ENCODE measurements at places on chromosomes 3 and 15. TPM values are rescaled to one million over a fixed set of nuclear protein-coding genes. Genes with fewer than 3 reads are reported as not detected.

- H3K27me3 ChIP-seq = no peaks in the 10 kb centered on the region
- no peaks in the 10 kb centered on the region for H3K36me3 ChIP-seq
- H3K4me1 ChIP-seq = no peaks in the 10 kb centered on the region
- no peak for DNase-seq
- no peak overlapping the region for H3K27ac ChIP-seq
- no peak overlapping the region for H3K4me3 ChIP-seq
These were observed 263.8 kb downstream of the SLC9A9 start for GRCh38 chr3:143584474-143584873.

DNA sequence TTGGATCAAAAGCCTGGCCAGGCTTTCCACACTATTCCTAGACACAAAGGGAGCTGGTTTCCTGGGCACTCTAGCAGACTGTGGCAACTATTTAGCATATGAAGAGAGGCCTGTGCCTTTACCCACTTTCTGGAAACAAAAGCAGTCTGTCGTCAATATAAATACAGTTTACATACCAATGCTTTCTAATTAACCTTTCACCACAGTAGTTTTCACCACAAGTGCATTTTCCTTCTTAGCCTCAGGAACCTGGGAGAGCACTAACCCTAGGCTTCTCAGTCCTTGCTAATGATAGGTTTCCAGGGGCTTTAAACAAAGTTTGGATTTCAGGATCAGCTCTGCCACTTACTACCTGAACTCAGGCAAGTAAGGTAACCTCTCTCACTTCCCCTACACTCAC is 499.1 kb downstream of the MAGI1 start:
- peaks cover 3% of the 10 kb centered on the region for H3K27me3 ChIP-seq
- peaks cover 3% of the 10 kb centered on the region for H3K4me1 ChIP-seq
- H3K36me3 ChIP-seq = peaks cover 5% of the 10 kb centered on the region
- no peak overlapping the region for H3K4me3 ChIP-seq

DNA sequence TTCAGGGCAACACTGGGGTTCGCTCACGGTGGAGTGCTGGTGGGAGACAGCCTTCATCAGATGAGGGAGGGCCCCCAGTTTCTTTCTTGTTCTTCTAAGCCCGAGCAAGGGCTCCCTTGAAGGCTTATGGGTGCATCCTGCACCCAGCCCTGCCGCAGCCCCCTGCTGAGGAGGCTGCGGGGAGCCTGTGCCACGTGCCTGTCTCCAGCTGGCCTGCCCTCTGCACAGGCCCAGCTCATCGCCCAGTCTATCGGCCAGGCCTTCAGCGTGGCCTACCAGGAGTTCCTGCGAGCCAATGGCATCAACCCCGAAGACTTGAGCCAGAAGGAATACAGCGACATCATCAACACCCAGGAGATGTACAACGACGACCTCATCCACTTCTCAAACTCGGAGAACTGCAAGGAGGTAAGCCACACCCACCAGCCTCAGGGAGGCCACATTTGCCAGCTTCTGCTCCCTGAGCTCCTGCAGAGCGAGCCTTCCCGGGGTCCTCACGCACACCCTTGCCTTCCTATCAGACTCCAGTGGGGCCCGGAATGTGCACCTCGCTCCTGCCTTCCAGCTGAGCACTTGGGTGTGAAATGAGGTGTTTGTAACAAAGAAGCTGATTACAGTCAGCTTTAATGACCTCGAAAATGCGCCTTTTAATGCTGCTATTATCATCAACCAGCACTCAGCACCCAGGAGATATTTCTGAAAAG is 164.3 kb downstream of the NSMCE3 start:
- peaks cover 2% of the 10 kb centered on the region for H3K27me3 ChIP-seq
- no peak overlapping the region for H3K27ac ChIP-seq
- H3K4me3 ChIP-seq = no peak overlapping the region
- H3K36me3 ChIP-seq = no peaks in the 10 kb centered on the region
- DNase-seq = no peak

GRCh38 chr3:155352900-155353490 is 59.5 kb upstream of the STRIT1 start:
- peak; percentile 32 for DNase-seq
- peaks cover 6% of the 10 kb centered on the region for H3K27me3 ChIP-seq
- H3K4me1 ChIP-seq = no peaks in the 10 kb centered on the region
- H3K27ac ChIP-seq = no peak overlapping the region
- H3K4me3 ChIP-seq = no peak overlapping the region

Gene RASL12
- not detected for total RNA-seq

- peak; percentile 87 for DNase-seq
- no peaks in the 10 kb centered on the region for H3K27me3 ChIP-seq
- H3K27ac ChIP-seq = peak overlapping the region; percentile 95
- peaks cover 51% of the 10 kb centered on the region for H3K4me1 ChIP-seq
These were observed 71.1 kb downstream of the CCNL1 start for GRCh38 chr3:157088601-157089454.

DNA sequence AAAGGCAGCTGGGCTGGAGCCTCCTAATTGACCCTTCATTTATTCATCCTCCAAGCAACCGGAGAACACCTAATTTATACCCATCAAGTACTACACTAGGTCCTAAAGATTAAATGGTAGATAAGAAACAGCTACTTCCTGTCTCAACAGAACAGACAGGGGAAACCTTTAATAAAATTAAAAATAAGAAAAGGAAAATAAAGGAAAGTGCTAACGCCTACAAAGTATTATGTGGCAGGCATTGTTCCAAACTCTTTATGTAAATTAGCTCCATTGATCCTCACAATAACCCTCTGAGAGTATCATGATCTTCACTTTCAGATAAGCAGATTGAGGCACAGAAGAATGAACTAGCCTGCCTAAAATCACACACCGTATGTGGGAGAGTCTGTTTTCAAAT is 139.5 kb downstream of the CNTN6 start:
- no peak for DNase-seq
- no peak overlapping the region for H3K4me3 ChIP-seq
- no peaks in the 10 kb centered on the region for H3K4me1 ChIP-seq

- no peak overlapping the region for H3K27ac ChIP-seq
- no peaks in the 10 kb centered on the region for H3K36me3 ChIP-seq
- H3K4me3 ChIP-seq = no peak overlapping the region
- peaks cover 15% of the 10 kb centered on the region for H3K27me3 ChIP-seq
These were observed 95.9 kb downstream of the FRMD4B start for GRCh38 chr3:69290006-69290405.

- H3K27me3 ChIP-seq = peaks cover 1% of the 10 kb centered on the region
- no peak overlapping the region for H3K27ac ChIP-seq
- peaks cover 8% of the 10 kb centered on the region for H3K36me3 ChIP-seq
- no peak overlapping the region for H3K4me3 ChIP-seq
These were observed 37.8 kb downstream of the KLF13 start for GRCh38 chr15:31364301-31365031.

Gene DGKG
- 0.31 TPM for total RNA-seq

GRCh38 chr15:35925275-35926006 is 379.5 kb upstream of the DPH6 start:
- H3K27me3 ChIP-seq = no peaks in the 10 kb centered on the region
- no peak for DNase-seq
- no peak overlapping the region for H3K27ac ChIP-seq
- no peaks in the 10 kb centered on the region for H3K36me3 ChIP-seq

Gene LRRK1
- 13.6 TPM for total RNA-seq

- H3K4me1 ChIP-seq = no peaks in the 10 kb centered on the region
- H3K27me3 ChIP-seq = peaks cover 1% of the 10 kb centered on the region
- no peak overlapping the region for H3K4me3 ChIP-seq
These were observed 644.6 kb downstream of the CADM2 start for GRCh38 chr3:85603378-85603777.

DNA sequence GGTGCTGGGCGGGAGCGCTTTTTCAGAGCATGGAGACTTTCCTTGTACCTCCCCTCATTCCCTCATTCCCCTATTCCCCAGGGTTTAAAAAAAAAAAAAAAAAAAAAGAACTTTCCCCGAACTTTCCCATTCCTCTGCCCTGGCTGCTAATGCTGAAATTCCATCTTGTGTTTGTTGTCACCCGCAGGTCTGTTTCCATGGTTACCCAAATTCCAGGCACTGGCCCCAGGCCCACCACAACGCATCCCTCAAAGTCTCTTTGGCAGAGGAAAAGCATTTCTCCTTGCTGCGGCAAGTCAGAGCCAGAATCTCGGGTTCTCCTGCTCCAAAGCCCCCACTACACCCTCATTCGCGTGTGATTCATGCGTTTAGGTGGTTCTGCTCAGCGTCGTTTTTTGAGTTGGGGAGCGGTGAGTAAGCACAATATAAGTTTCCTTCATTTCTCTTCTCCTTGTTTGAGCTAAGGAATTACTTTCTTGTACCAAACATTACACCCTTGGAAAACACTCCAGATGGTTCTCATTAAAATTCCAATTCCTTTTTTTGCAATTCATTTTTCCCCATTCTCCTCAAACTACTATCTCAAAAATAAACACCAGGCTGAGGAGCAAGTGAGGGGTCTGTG is 21.6 kb downstream of the ANAPC13 start:
- no peaks in the 10 kb centered on the region for H3K36me3 ChIP-seq
- peak; percentile 98 for DNase-seq
- peaks cover 10% of the 10 kb centered on the region for H3K27me3 ChIP-seq
- H3K4me1 ChIP-seq = peaks cover 85% of the 10 kb centered on the region

Gene GOLGA8H
- not detected for total RNA-seq

- no peak for DNase-seq
- no peaks in the 10 kb centered on the region for H3K36me3 ChIP-seq
- no peak overlapping the region for H3K4me3 ChIP-seq
- peaks cover 17% of the 10 kb centered on the region for H3K4me1 ChIP-seq
These were observed 43.8 kb upstream of the SLCO2A1 start for GRCh38 chr3:134073583-134073945.

GRCh38 chr15:29883126-29883525 is 60.9 kb upstream of the TJP1 start:
- no peaks in the 10 kb centered on the region for H3K36me3 ChIP-seq
- no peak overlapping the region for H3K4me3 ChIP-seq
- H3K4me1 ChIP-seq = peaks cover 11% of the 10 kb centered on the region
- H3K27ac ChIP-seq = no peak overlapping the region
- DNase-seq = no peak
- H3K27me3 ChIP-seq = peaks cover 8% of the 10 kb centered on the region

GRCh38 chr3:165918657-165918979 is 81.4 kb upstream of the BCHE start:
- no peak overlapping the region for H3K4me3 ChIP-seq
- no peaks in the 10 kb centered on the region for H3K27me3 ChIP-seq
- no peak for DNase-seq

GRCh38 chr15:59137566-59137965 is 32.6 kb downstream of the CCNB2 start:
- peaks cover 21% of the 10 kb centered on the region for H3K36me3 ChIP-seq
- no peak overlapping the region for H3K4me3 ChIP-seq
- H3K27me3 ChIP-seq = no peaks in the 10 kb centered on the region
- H3K27ac ChIP-seq = no peak overlapping the region

Measured in HFFc6 (cell line).